Activated T-cell treated with anti-CD3 and anti-CD28 coated beads, Interleukin-2, amount 50 U/mL, for 72 hours (primary cell): ENCODE measurements at places on chromosomes 1 and 21. TPM values are rescaled to one million over a fixed set of nuclear protein-coding genes. Genes with fewer than 3 reads are reported as not detected.
A peak's percentile ranks its signal among the peaks of the same experiment; 100 is the strongest.

Gene SPATA46
- not detected for total RNA-seq

GRCh38 chr21:15442743-15443469 is 286.9 kb upstream of the USP25 start:
- no peak overlapping the region for H3K4me3 ChIP-seq
- DNase-seq = no peak
- peaks cover 16% of the 10 kb centered on the region for H3K4me1 ChIP-seq
- no peaks in the 10 kb centered on the region for H3K27me3 ChIP-seq
- no peak overlapping the region for H3K27ac ChIP-seq

Gene TNNT2
- total RNA-seq = not detected

Gene ARTN
- 3.0 TPM for total RNA-seq

Gene ATP1A2
- not detected for total RNA-seq

Gene IGSF8
- total RNA-seq = 26.3 TPM

DNA sequence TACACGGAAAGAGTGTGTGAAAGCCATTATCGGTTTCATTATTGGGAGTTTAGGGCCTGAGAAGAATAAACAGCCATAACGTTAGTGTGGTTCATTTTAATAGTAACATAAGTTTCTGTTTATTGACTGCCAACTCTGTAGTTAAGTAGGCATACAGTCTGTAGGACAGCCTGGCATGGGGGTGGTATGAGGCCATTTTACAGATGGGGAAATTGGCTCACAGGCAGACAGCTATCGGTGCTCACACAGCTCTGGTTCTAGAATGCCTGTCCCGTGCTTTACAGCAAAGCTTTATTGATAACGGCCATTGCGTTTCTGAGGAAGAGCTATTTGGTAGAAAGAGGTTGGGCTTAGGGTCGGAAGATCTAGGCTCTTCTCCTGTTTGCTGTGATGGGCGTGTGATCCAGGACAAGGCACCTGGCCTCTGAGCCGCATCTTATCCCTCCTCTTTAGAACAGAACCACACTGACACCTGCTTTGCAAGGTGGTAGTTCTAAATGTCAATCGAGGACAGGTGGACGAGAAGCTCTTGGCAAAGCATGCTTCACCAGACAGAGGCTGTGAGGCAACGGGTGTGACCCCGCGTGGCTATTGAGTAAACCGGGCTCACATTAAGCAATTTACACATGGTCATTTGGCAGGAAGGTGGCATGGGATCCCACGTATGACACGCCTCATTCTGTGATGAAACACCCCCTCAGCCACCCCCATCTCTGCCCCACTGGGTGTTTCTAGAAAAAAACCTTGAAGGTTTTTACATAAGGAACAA is 14.9 kb downstream of the ETS2 start:
- no peak overlapping the region for H3K27ac ChIP-seq
- H3K36me3 ChIP-seq = peaks cover 61% of the 10 kb centered on the region
- H3K4me1 ChIP-seq = peaks cover under 1% of the 10 kb centered on the region
- no peak overlapping the region for H3K4me3 ChIP-seq
- DNase-seq = no peak

DNA sequence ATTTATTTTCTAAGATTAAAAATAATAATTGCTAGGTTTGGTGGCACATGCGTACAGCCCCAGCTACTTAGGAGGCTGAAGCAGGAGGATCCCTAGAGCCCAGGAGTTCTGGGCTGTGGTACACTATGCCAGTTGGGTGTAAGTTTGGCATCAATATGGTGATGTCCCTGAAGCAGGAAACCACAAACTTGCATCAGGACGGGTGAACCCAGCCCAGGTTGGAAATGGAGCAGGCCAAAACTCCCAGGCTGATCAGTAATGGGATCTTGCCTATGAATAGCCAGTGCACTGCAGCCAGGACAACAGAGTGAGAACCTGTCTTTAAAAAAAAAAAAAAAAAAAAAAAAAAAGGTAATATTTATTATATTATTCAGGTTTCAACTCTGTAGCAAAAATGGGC is 92.4 kb upstream of the PGD start:
- H3K4me1 ChIP-seq = no peaks in the 10 kb centered on the region
- H3K27me3 ChIP-seq = no peaks in the 10 kb centered on the region
- H3K4me3 ChIP-seq = no peak overlapping the region

Gene FCRL1
- 0.25 TPM for total RNA-seq

Gene ANKRD35
- 0.39 TPM for total RNA-seq

GRCh38 chr1:202521886-202522285 is 173.4 kb downstream of the PPP1R12B start:
- DNase-seq = no peak
- H3K27me3 ChIP-seq = no peaks in the 10 kb centered on the region
- no peak overlapping the region for H3K27ac ChIP-seq
- H3K4me3 ChIP-seq = no peak overlapping the region
- no peaks in the 10 kb centered on the region for H3K4me1 ChIP-seq

DNA sequence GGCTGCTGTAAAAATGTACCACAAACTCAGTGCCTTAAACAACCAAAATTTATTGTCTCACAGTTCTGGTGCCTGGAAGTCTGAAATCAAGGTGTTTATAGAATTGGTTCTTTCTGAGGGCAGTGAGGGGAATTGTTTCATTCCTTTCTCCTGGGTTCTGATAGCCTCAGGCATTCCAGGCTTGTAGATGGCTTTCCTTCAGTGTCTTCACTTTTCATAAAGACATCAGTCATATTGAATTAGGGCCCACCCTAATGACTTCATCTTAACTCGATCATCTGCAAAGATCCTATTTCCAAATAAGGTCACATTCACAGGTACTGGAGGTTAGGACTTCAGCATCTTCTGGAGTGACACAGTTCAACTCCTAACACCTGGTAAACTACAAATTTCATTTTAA is 15.0 kb downstream of the CDKN2C start:
- DNase-seq = no peak
- peaks cover 11% of the 10 kb centered on the region for H3K27me3 ChIP-seq
- H3K27ac ChIP-seq = no peak overlapping the region
- H3K36me3 ChIP-seq = no peaks in the 10 kb centered on the region
- no peaks in the 10 kb centered on the region for H3K4me1 ChIP-seq

- H3K4me1 ChIP-seq = no peaks in the 10 kb centered on the region
- no peaks in the 10 kb centered on the region for H3K36me3 ChIP-seq
- no peak for DNase-seq
Observed at GRCh38 chr1:118334506-118334905, 149.5 kb upstream of the SPAG17 start.

GRCh38 chr1:213858581-213858980 is 129.2 kb upstream of the PROX1 start:
- DNase-seq = no peak
- H3K27me3 ChIP-seq = no peaks in the 10 kb centered on the region
- H3K4me3 ChIP-seq = no peak overlapping the region
- H3K36me3 ChIP-seq = no peaks in the 10 kb centered on the region
- H3K4me1 ChIP-seq = peaks cover 11% of the 10 kb centered on the region

DNA sequence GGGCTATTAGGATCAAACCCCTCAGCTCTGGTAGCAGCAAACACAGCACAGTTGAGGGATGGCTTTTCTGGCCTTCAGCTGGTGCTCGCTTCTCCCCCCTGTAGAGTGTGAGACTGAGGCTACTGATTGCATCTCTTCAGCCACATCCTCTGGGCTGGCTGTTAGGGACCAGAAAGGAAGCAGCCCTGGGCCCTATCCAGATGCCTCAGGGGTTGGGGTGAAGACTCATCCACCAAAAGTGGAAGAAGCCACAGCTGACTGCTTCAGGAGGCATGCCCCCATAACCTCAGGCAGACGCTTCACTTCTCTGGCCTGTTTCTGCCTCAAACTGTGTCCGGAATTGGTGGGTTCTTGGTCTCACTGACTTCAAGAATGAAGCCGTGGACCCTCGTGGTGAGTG is 6.2 kb upstream of the TMEM200B start:
- no peaks in the 10 kb centered on the region for H3K4me1 ChIP-seq
- no peak overlapping the region for H3K27ac ChIP-seq
- no peak overlapping the region for H3K4me3 ChIP-seq
- DNase-seq = no peak

GRCh38 chr1:89649783-89650182 is 16.9 kb downstream of the LRRC8C start:
- peak overlapping the region; percentile 81 for H3K27ac ChIP-seq
- H3K4me1 ChIP-seq = peaks cover 74% of the 10 kb centered on the region
- no peaks in the 10 kb centered on the region for H3K27me3 ChIP-seq
- DNase-seq = no peak
- H3K36me3 ChIP-seq = peaks cover 25% of the 10 kb centered on the region

GRCh38 chr1:160465123-160465522 is 57.9 kb downstream of the SLAMF6 start:
- no peaks in the 10 kb centered on the region for H3K27me3 ChIP-seq
- H3K4me1 ChIP-seq = peaks cover 85% of the 10 kb centered on the region
- DNase-seq = no peak
- peak overlapping the region; percentile 14 for H3K4me3 ChIP-seq
- no peak overlapping the region for H3K27ac ChIP-seq
- no peaks in the 10 kb centered on the region for H3K36me3 ChIP-seq

GRCh38 chr1:208834381-208835096 is 590.4 kb upstream of the PLXNA2 start:
- H3K4me3 ChIP-seq = no peak overlapping the region
- DNase-seq = no peak
- H3K4me1 ChIP-seq = no peaks in the 10 kb centered on the region
- H3K27ac ChIP-seq = no peak overlapping the region

DNA sequence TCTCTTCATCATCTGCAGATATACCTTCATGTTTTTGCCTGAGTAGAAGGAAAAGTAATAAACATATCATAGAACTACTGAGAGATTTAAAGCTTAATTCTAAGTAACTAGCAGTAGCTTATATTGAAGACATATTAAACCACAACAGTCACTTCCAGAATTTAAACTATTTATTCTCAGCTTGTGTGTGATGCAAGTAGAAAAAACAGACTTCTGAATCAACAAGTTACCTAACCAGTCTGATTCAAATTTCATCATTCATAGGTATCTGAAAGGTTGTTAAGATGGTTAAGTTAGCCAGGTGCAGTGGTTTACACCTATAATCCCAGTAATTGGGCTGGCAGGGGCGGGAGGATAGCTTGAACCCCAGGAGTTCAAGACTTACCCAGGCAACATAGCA is 41.9 kb downstream of the SPAG17 start:
- no peak overlapping the region for H3K27ac ChIP-seq
- H3K4me1 ChIP-seq = no peaks in the 10 kb centered on the region
- no peaks in the 10 kb centered on the region for H3K36me3 ChIP-seq
- H3K4me3 ChIP-seq = no peak overlapping the region
- no peak for DNase-seq
- peaks cover 11% of the 10 kb centered on the region for H3K27me3 ChIP-seq

DNA sequence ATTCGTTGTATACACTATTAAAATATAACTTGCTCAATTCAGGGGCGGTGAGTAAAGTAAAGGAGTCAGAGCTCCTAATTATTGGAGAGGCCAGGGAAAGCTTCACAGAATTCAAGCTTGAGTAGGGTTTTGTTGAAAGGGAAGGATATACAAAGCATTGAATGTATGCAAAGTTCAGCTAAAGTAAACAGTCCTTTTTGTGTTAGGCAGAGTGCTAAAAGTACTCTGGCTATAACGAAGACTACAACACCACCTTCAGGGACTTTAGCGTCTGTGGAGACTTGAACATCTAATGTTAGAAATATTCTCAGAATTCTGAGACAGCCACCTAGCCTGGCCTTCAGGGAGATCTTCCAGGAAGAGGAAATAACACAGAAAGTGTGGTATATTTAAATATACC is 1.1 kb downstream of the FALEC start:
- H3K27ac ChIP-seq = no peak overlapping the region
- no peaks in the 10 kb centered on the region for H3K27me3 ChIP-seq
- no peaks in the 10 kb centered on the region for H3K36me3 ChIP-seq
- DNase-seq = no peak
- H3K4me3 ChIP-seq = peak overlapping the region; percentile 88
